Activated naive CD4-positive, alpha-beta T cell (primary cell): ENCODE measurements at places on chromosomes 1 and 21.

DNA sequence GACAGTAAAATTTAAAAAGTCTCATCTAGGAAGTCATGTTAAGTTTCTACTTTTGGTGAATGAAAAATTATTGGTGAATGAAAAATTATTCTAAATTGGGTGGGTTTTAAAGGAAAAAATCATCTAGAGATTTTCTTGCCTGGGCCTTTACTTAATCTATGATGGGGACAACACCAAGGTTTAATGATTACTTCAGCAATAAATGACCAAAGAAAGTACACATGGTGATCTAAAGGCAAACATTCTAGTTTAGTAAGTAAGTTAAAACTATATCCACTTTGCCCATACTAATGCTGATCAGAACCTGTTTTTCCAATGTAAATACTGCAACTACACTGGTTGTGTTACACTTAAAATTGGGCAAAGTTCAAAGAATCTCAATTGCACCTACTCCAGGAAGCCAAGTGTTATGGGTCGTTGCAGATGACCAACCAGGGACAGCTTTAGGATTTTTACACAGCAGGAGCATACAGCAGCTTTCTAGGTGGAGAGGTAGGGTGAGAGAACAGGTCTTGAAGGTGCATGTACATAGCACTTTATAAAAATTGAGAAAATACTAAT, 14.6 kb upstream of the RPL5 start:
- no peak for DNase-seq

DNA sequence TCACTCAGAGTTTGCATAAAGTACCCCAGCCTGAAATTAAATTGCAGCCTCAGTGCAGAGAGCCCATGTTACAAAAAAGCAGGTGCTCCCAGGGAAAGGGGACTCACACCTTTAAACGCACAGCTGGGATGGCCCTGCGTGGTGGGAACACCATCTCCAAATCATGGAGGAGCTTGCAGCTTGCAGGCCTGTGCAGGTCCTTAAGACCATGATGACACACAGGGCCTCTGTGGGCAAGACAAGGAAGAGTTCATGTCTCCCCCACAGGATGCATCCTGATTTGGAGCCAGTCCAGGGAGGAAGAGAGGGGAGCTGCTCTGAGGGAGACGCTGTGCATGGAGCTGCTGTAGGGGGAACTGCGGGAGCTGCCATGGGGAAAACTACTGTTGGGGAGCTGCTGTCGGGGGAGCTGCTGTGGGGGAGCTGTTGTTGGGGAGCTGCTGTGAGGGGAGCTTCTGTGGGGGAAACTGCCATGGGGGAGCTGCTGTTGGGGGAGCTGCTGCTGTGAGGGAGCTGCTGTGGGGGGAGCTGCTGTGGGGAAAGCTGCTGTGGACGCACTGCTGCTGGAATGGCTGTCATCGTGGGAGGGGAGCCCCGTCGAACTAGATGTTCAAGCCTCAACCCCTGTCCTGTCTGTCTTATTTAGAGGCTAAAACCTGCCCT, 113.9 kb downstream of the MATN1 start:
- no peak for DNase-seq

DNA sequence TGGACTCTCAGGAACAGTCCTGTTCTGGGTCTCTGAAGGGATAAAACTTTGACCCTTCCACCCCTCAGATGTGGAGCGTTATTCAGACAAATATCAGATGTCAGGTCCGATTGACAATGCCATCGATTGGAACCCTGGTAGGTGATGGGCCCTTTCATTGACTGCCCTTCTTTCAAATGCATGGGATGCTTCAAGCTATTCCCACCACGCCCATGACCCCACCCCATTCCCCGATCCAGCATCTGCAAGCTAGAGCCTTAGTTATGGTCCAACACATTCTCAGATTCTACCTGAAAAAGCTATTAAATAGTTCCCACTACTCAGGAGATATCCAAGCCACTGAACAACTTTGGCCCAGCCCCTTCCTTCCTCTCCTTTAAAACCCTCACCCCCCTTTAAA, 12.5 kb downstream of the POLR3GL start:
- no peak for DNase-seq

GRCh38 chr1:246365708-246366107, 141.4 kb downstream of the SMYD3 start:
- DNase-seq: no peak

- no peak for DNase-seq
Measured at GRCh38 chr21:18529254-18529653, 125.7 kb upstream of the TMPRSS15 start.

GRCh38 chr1:34272152-34272551, 95.4 kb downstream of the C1orf94 start:
- no peak for DNase-seq

DNA sequence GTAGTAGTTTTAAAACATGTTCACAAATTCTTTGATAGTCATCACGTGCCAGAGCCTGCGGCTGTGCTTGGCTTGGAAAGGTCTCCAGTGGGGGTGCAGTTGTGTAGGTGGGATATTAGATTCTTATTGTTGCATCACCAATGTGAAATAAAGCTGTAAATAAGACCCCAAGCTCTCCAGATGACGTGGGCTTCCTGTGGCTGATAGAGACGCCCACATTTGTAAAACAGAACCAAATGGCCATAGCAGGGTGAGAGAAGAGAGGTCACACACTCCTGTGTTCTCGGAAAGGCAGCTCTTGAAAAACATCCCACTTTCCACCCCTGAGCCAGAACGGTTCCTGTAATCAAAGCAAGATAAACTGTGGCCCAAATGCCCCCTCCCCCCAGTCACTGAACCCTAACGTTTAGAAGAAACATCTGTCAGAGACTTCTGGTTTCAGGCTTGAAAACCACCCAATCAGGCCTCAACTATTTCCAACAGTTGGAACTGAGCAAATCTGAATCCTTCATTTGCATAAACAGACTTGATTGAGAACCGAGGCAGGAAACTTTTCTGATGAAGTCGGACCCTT, 6.6 kb upstream of the NTPCR start:
- no peak for DNase-seq

GRCh38 chr1:114428083-114428754, 82.8 kb downstream of the TRIM33 start:
- DNase-seq: no peak

DNA sequence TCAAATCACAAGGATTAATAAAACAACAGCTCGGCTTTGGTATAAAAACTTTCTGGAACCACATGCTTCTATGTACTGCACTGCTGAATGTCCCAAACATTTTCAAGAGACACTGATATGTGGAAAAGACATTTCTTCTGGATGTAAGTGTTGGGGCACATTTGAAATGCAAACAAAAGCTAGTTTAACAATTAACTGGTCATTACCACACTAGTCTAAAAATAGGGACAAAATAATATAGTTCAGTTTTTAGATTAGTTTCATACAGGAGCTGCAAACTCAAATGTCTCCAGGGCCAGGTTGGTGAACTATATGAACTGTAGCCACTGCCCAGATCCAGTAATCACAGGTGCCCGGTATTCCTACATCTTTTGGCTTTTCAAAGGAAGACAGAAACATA, 3.2 kb downstream of the IL23R start:
- no peak for DNase-seq

DNA sequence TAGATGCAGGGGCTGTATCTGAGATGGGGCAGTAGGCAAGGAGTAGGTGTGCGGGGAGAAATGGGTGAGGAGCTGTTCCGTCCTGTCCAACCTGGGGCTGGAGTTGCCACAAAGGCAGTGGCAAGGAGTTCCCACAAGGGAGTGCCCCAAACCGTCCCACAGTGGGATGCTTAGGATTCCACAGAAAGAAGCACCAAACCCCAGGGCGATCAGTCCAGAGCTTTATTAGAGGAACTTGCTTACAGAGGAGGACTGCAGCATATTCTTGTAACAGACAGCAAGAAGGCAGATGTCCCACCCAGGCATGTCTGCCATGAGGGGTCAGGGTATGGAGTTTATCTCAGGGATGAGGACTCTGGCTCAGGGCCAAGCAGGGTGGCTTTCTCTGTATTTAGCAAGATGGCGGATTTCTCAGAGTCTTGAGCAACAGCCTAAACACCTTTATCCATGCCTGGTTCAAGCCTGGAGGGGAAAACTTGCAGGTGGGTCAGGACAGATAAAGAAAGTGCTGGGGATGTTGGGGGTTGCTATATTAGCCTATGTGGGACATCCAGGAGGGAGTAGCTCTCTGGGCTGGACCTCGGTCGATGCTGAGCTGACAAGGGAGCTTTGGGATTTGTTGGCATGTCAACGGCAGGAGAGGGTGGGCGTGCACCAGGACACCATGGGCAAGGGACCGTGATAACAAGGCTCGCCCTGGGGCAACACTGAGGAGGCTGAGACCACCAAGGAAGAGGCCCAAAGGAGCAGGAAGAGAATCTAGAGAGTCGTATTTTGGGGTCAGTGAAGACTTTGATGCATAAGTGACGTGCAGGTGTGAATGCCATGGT, 32.8 kb downstream of the OBSCN start:
- no peak for DNase-seq

- DNase-seq: no peak
Measured at GRCh38 chr1:155424091-155424490, 103.4 kb downstream of the RUSC1 start.

DNA sequence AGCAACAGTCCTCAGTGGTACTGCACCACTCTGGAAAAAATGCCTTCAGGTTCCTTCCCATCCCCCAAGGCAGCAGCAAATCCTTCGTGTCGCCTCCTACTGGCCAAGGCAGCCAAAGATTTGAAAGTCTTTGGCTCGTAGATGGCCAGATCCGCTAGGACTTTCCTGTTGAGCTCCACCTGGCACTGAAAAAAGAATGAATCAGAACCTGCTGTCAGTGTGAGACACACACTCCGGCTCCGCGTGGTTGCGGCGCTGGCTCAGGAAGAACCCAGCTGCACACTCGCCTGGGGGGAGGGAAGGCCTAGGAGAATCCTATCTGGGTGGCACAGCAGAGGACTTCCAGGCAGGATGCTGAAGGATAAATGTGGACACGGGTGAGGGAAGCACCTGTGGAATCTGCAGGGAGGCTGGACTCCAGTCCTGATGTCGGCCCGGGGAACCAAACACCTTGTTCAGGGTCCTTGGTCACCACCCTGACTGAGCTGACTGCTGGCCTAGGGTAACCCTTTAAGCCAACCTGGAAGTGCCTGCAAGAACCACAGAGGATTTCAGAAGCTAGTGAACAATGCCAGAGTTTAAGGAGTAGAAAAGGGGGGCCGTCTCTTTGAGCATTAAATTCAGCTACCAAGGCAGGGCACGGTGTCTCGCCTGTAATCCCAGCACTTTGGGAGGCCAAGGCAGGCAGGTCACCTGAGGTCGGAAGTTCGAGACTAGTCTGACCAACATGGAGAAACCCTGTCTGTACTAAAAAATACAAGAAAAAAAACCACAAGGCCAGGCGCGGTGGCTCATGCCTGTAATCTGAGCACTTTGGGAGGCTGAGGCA, 3.2 kb upstream of the CCNL2 start:
- no peak for DNase-seq

DNA sequence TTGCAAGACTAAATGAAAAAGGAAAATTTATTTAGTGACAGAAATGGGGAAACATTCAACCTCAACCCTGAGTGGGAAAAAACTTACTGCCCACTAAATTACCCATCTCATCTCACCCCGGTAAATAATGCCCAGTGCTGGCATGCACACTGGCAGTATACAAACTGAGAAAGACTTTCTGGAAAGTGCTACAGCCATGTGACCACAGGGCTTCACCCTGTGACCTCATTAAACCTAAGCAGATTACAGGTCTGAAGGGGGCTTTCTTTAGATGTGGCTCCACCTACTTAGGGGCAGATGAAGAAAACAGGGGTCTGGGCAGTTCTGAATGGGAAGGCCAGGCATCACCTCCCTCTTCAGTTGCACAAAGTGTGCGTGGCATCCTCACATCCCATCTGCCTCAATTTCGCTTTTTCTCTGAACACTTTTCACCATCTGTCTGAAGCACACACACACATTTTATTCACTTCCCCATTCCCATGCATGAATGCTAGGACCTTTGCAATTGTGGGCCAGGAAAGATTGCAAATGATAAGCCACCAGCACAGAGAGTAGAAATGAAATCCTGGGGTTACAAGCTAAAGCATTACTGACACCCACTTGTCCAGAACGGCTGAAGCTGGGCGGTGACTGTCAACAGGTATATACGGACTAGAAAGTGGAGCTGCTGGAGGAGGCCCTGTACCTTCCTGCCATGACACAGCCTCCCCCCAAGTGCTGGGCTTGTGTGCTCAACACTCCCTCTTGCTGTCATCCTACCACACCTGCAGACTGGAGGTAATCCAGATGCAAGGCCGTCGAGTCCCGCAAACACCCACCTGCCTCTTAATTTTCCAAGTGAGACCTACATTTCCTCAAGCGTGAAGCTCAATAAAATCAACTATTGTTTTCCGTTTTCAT, 2.7 kb downstream of the NADK start:
- no peak for DNase-seq
